ENCODE measurements at places on chromosomes 6 and 20.

- no peak for DNase-seq
Observed at GRCh38 chr6:44310241-44310640, 2.9 kb downstream of the AARS2 start.

DNA sequence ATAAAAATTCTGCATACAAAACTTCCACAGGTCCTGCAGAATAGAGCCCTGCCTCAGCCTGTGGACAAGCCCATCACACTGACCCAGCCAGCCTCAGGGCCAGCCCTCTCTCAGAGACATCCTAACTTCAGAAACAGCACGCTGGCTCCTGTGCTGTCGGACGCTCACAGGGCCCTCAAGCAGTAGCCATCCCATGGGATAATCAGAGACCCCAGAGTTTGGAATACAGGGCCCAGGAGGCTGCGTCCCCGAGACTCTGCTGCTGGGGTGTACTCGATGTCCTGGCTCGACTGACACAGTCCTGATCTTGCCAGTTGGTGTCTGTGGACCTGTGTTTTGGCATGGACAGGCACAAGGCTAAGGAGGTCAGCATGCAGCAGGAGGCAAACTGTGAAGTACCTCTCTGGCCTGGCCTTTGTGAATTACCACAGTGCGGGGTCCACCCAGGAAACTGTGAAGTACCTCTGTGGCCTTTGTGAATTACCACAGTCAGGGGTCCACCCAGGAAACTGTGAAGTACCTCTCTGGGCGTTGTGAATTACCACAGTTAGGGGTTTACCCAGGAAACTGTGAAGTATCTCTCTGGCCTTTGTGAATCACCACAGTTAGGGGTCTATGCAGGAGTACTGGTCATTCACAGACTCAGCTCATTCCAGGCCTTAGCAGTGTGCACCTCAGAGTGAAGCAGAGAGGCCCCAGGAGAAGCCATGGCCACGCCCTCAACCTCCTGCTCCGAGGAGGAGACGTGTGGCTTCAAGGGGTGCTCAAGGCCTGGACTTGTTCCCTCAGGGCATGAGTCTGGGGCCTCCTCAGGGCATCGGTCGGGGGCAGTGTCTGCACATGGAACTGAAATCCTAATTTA lies 212.4 kb downstream of the SYNDIG1 start:
- DNase-seq = no peak

DNA sequence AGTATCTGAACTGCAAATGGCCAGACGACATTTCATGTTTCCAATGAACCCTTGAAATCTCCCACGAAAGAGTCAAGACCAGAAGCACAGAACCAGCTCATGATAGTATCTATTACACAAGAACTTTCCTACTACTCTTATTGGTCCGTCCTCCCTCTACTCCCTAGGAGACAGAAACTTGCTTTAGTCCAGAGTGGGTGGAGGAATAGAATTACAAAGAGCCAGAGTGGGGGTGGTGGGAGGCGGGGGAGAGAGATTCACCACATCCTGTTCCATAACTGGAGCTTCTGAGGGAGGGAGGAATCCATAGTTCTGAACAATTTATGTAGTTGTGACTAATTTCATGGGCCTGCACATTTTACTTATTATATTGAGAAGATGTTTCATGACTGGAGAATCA lies 18.5 kb upstream of the WFDC10A start:
- no peak for DNase-seq

GRCh38 chr6:14440215-14440910 lies 322.8 kb downstream of the CD83 start:
- no peak for DNase-seq

DNA sequence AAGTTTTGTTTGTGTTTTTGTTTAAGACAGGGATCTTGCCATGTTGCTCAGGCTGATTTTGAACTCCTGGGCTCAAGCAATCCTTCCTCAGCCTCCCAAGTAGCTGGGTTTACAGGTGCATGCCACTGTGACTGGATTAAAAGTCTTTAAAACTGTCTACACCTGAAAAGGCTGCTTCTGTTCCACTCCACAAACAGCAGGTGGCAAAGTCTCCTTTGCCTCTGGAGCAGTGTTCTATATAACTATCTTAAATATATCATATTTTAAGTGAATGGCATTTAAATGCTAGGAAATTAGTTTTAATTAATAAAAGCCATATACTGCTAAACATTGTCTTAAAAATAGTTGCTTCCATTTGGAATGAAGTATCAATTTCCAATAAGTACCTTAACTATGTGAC lies 89.2 kb upstream of the BCLAF1 start:
- DNase-seq = no peak

GRCh38 chr6:129860908-129861665 lies at the start of gene TMEM244:
TMEM244 (minus strand) TSS chr6:129861315; CDS start chr6:129861188, 127 bp downstream.
- no peak for DNase-seq

DNA sequence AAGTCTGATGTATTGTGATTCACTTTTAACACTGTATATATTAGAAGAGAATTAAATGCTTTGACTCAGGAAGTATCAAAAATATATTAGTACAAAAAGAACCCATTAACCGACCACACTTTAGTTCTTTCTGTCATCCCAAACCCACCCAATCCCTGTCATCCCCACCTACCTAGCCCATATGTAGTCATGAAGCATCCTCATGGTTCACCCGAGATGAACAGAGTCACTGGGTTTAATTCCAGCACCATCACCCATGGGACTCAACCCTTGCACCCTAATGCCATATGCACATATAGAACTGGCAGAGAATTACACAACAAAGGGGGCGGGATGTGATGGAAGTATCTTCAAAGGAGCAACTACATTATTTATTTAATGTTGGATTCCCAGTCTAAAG lies 141.4 kb downstream of the KHDC1L start:
- DNase-seq = no peak

- no peak for DNase-seq
Observed at GRCh38 chr6:44533421-44533820, 145.9 kb downstream of the CDC5L start.

GRCh38 chr20:37933786-37934633 lies 31.1 kb downstream of the VSTM2L start:
- DNase-seq = no peak

DNA sequence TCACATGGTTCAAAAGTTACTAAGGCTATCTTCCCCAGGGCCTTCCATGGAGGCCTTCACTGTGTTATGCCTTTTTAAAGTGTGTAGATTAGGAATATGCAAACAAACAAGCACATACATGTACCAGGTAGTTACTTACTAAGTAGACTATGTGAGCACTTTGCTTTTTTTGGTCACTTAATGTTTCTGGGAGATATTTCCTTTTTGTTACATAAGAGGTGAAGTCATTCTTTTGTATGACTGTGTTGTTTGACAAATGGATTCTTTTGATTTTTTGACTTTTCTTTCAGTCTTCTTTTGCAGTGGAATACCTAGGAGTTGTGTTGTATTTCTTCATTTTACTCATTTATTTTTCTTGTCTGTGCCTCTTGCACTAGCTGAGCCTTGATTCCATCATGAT lies 39.6 kb upstream of the BCAS1 start:
- no peak for DNase-seq

DNA sequence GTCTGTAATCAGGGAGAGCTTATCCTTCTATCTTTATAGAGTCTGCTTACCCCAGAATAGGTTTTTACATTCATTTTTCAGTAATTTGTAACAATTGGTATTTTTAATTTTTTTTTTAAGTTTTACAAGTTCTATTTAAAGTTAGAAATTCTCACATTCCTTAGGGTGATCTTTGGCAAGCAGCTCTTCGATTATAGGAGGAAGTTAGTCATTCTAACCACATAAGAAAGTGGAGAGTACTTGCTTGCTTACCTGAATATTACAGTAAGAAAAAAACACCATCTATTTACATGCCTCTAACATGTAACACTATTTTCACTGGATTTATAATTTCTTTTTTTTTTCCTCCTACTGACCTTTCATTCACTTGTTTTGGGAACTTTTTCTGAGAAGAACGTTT lies 6.7 kb downstream of the TSHZ2 start:
- DNase-seq = no peak

- no peak for DNase-seq
Observed at GRCh38 chr6:137224799-137225198, 5.6 kb upstream of the IFNGR1 start.

Measured in activated naive CD4-positive, alpha-beta T cell treated with anti-CD3 and anti-CD28 coated beads, Interleukin-2, amount 10 ng/mL, durations not matched to agents 7 days and 5 days (primary cell).